ENCODE measurements at places on chromosomes 3 and 15.

DNA sequence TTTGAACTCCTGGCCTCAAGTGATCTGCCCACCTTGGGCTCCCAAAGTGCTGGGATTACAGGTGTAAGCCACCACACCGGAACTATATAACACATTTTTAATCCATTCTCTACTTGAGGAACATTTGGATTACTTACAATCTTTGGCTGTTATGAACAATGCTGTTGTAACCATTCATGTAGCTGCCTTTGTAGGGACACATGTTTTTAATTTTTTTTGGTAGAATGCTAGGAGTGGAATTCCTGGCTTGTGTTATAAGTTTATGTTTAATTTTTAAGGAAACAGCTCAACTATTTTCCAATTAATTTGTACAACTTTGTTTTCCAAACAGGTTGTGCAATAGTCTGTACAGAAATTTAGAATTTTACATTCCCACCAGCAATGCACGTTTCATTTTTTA is 51.7 kb downstream of the GPR149 start:
- no peak for DNase-seq

DNA sequence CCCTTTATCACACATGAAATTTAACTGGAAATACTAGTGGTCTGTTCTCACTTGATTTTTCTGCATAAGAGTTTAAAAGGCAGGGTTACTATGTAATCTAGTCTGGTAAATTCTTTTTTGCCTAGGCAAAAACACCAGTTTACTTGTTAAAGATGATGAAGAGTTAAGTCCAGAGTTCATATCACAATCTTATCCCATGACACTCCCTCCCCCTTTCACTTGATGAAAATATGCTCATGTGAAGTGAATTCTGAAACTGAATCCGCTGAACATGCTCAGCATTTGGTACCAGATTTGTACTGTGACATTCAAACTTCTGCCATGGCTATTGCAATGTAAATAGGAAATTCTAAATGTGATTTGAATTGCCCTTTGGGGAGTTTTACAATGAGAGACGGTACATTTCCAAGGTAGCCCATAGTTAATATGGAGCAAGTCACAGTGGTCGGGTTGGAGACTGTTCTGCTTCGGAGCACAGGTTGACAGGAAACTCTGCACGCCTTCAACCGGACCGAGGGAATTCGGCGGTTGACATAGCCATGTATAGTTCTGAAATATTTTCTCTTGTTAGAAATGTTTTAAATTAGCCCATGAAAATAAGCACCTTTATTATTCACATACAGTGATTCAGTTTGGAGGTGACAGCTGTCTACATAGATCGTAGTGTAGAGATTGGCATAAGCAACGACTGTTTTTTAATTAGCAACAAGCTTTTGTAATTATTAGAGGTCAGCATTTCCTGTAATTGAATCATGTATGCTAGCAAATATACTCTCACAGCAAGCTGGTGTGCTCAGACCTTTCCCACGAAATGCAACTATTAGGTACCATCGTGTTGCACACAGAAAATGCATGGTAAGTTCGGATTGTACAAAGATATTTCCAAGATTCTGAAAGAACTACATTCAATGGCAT is 768.6 kb upstream of the GOLIM4 start:
- DNase-seq: no peak

DNA sequence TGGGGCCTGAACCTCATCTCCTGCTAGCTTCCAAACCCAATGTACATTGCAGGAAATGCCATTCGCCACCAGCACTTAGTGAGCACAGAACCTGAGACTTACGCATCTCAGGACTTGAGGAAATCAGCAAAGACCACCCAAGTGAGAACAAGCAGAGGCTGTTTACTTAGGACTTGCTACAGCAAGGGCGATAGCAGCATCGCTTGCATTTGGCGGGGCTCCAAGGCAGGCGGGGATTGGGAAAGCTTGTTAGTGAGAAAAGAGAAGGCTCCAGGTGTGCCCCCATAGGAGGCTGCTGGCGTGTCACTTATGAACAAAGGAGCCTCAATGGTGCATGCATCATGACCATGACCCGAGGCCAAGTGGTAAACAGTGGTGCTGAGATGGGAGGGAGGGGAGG is 19.7 kb downstream of the SLC6A20 start:
- DNase-seq: no peak

DNA sequence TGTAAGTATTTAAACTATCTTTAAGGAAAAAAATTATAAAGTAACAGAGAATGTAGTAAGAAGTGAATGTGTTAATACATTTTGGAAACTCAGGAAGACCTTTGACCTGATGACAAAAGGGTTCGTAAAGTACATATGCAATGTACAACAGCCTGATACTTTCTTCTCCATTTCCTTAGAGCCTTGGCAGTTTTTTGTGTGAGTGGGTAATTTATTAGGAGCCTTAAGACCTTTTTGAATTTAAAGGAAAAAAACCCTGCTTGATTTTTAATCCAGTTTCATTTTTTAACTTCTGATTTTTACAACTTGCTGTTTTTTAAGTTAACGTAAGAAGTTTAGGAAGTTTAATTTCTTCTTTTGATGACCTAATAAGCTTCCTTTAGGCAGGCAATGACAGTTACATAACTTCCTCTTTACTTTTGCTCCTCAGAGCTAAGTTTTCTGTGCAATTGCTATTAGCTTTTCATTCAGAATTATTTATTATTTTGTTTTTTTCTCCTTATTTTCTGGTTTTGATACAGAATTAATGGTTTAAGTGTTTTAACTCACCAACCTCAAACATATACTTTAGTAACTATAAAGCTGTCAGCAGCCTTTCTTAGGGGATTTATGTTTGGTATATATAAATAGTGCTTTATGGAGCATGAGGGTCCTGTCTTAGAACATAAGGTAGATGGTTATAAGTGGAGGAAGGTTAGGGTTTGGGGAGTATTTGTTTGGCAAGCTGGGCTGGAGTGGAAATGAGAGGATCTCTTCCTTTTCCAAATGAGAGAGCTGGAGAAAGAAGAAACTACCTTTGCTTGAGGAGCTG is 35.2 kb downstream of the ARMC8 start:
- no peak for DNase-seq

- DNase-seq: no peak
Measured at GRCh38 chr3:151265166-151265565, 13.2 kb downstream of the P2RY14 start.

DNA sequence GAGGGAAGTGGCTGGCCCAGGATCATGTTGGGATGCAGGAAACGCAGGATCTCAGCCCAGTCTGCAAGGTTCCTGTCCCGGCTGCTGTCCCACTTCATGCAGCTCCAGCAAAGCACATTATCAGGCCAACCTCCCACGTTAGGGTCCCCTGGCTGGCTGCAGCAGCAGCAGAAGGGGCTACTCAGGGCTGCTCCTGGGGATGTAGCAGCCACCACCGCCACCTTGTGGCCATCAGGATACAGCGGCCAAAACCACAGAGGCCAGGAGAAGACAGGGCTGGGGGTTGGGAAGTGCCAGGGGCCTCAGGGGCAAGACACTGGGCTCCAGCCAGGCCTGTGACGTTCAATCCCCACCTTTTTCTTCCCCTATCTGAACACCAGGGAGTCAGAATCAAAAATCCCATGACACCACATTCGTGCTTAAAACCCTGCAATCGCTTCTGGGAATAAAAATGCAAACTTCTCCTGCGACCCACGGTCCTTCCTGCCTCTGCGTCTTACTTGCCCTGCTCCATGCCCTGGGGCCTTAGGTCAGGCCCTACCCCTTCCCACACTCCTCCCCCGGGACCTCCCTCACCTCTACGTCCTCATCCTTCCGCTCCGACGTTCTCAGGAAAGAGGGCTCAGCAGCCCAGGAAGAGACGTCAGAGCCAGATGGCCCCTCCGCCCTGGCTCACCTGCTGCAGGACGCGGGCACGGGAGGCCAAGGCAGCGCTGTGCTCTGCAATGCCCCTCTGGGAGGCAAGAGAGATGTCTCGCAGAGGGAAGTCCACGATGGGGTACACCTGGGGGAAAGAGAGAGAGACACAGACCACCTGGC is 21.5 kb downstream of the SSUH2 start:
- DNase-seq: peak; percentile 45

DNA sequence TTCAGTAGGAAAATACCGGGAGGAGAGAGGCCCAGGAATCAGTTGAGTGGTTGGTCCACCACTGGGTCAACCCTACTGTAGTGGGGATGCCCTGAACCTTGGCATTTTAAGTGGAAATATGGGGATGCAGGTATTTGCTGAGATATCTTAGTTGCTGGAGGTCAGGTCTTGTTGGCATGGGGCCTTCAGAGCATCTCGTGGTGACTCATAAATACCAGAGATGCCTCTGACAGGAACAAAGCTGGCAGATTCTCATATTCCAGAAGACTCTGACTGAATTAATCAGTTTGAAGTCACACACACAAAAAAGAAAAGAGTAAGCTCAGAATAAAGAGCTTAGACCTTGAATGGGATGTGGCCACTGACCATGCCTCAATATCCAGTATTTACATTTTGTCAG is 91.6 kb downstream of the CACNA2D3 start:
- DNase-seq: no peak

DNA sequence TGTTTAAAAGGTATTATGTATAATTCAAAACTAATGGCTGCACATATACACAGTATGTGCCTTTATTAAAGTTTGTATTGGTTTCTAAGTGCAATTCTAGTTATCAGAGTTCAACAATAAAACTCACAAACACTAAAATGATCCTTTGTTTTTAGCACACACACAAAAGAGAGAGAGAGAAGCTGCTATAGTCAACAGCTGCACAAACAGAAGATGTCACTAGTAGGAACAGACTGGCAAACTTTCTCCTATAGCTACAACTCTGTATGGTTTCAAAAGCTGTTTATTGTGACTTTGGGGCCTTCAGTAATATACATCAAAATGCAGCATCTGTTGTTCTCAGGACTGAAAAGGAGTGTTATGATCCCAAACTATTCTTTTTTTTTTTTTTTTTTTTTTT is 6.1 kb downstream of the SECISBP2L start:
- DNase-seq: no peak

DNA sequence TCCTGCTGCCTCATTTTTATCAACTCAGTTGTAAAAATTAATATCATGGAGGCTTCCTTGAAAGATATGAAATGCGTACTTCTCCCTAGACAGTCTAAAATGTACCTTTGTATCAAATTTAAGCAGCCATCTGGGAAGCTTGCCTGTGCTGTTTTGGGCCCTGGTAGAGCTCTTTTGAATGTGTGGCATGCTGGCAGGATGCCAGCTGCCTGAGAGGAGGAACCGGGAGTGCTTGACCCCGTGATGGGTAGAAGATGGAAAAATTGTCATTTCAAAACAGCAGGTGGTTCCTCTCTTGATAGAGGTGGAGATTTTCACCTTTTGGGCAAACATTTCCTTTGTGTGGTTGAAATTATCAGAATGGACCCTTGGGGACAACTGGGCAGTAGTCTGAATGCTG is 245.3 kb downstream of the RPLP1 start:
- DNase-seq: no peak

DNA sequence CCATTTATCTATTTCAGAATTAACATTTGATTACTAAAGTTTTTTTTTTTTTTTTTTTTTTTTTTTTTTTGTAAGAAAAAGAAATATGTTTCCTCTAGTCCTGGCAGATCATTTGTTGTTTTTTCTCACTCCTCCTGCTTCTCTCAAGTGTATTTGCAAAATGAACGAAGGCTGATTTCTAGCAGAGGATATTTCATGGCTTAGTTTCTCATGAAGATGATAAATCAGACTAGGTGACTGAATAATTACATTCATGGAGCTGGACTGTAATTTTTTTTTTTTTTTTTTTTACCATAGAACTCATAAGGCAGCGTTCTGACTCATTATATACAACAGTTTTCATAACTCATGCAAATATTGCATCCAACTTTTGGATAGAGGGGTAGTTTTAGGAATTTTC is 332.5 kb upstream of the SEMA6D start:
- no peak for DNase-seq

GRCh38 chr15:58139276-58139988 is 1.3 kb downstream of the AQP9 start:
- no peak for DNase-seq

GRCh38 chr3:2097641-2098191 is 950 bp upstream of the CNTN4 start:
- DNase-seq: no peak

DNA sequence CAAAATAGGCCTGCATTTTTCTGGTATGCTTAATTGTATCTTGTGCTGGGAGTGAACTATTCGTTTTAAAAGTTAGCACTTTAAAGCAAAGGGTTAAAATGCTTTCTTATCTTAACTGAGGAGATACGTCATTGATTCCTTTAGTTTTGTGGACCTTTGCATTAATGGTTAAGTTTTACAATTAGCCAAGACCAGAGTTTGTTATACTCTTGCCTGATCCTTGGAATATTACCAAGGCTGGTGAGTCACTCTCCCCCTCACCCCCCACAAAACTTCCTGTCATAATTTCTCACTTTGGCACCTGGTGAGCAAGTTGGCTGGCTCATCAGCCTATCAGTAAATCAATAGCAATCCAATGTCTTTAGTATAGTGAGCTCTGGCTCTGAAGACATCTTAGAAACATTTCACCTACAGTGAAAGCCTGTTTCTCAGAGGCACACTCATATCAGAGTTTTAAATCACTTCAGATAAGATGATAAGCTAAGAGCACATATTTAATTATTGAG is 26.7 kb downstream of the SLC2A2 start:
- DNase-seq: no peak

GRCh38 chr3:56379723-56380287 is 88.5 kb downstream of the ERC2 start:
- no peak for DNase-seq

DNA sequence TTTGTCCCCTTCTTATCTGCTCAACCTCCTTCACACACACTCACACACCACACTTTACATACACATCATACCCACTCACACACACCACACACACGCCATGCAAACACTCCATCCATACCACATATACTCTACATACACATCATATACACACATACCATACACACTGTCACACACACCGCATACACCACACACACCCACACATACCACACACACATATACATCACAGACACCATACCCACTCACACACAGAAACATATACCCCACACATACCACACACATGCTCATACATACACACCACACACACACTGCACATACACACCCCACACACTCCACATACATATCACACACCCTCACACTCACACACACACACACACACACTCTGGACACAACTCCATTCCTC is 54.3 kb upstream of the ACP3 start:
- DNase-seq: no peak

GRCh38 chr3:136819392-136819730 is 435 bp downstream of the SLC35G2 start:
- no peak for DNase-seq

DNA sequence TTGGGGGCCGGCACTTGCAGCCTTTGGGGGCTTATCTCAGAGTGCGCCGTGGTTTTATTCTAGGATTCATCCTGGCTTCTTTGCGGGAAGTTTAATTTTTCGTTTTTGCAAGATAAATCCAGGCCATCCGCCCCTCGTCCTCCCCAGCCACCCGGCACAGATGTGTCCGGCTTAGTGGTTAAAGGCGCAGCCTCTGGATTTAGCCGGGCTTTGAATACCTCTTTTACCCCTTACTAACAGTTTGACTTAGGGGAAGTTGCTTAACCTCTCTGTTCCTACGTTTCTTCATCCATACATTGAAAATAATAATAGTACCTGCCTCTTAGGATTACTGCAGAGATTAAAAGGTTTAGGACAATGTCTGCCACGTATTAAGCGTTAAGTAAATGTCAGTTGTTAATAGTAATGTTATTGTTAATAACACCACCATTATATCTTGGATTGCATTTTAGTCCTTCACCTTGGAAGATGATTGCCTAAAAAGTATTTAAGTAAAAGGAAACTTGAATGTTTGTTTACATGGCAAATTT is 714 bp downstream of the ECT2 start:
- DNase-seq: peak; percentile 27

- no peak for DNase-seq
Measured at GRCh38 chr15:77819048-77819850, 186.5 kb upstream of the LINGO1 start.

Data from activated CD4-positive, alpha-beta T cell treated with anti-CD3 and anti-CD28 coated beads, Interleukin-2, amount 50 U/mL, for 16 hours (primary cell).